ENCODE measurements at places on chromosomes 5 and 9.

- no peak for DNase-seq
Measured at GRCh38 chr5:179607160-179607931, 16.1 kb downstream of the HNRNPH1 start.

DNA sequence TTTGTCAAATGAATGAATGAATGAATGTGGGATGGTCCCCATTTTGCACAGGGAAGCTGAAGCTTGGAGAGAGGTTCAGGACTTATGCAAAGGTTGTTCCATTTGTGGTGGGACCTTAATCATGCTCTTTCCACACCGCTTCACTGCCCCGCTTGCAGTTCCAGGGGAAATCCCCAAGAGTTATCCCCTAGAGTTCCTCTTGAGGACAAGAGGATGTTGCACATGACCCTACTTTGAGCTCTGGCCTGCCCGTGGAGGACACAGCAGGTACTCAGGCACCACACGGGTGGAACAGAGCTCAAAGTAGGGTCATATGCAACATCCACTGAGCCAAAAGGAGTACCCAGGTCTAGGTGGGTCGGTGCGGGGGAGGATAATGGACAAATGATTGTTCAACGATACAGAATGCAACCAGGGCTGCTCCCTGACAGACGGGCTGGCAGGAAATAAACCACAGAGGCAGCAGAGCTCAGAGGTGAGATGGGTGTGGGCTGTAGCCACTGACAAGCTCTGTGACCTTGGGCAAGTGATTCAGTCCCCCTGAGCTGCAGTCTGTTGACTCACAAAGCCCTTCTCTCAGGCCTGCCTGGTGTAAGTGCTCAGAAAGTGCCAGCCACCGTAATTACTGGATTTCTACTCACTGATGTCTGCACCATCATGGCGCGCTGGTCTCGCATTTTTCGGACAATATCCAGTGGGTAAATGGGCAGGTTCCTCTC lies 60.3 kb upstream of the EPB41L4B start:
- DNase-seq = no peak

DNA sequence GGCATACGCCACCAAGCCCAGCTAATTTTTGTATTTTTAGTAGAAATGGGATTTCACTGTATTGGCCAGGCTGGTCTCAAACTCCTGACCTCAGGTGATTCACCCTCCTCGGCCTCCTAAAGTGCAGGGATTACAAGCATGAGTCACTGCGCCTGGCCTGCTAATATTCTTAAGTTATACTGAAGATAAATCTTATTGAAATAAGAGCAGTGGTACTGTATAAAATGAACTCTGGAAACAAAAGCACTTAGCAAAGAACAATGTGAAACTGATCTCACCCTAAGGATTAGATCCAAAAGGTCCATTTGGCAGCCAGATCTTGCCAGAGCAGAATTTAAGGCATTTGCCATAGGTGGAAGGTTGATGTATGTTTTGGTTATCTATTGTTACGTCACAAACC lies 27.1 kb downstream of the CYSTM1 start:
- no peak for DNase-seq

- DNase-seq = no peak
Measured at GRCh38 chr9:136614372-136614922, 48.3 kb upstream of the EGFL7 start.

DNA sequence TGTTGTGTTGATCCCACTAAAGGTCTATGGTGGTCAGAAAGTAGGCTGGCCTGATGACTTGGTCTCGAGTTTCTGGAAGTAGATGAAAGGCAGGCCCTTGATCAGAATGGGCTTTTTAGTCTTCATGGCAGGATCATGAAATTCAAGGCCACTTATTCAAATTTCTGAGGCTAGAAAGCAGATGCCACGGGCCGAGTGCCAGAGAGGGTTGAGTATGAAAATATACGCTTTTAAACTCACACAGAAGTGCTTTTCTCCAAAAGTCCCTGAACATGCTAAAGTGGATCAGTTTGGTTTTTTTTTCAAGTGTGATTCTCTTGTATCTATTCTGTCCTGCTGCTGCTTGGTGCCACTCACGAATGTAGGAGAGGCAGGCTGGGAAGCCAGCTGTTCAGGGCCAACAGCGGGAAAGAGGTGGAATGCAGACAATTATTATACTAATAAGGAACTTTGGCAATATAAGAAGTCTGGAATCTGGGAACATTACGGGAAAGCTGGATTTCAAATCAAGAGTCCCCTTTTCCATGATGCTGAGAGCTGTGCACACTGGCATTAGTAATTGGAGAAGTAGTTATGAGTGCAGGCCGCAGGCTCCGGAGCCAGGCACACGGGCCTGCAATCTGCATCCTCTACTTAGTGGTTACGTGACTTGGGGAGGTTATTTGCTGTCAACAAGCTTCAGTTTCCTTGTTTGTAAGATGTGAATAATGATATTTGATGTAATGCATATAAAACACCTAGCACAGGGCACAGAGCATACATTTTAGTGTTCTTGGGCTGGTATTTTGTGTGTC lies 95.8 kb downstream of the LMNB1 start:
- DNase-seq = no peak

DNA sequence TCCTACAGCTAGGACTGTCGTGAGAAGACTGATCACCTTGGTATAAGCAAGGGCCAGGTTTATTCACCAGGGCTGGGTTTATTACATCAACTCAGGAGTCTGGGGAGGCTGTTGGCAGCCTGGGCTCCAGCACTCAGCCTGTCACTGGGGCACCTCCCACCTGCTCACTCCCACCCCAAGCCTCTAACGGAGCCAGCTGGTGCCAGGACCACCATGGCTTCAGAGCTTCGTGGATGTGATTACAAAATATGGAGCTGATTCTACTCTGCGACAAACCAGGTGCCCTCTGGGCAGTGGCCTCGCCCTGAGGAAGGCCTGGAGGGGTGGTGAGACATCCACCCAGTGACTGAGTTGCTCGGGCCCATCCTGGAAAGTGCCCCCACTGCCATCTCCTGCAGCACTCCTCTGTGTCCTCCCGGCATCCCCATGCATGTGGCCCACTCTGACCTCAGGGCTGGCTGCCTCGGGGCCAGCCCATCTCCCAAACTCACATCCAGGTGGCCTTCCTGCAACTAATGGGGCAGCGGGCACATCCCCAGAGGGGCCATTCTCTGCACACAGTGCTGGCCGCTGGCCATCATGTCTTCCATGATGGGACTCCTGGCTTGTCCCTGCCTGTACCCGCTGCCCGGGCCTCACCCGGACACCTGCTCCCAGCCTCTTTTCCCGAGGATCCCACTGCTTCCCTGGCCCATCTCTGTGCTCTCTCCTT lies 49.6 kb downstream of the SECISBP2 start:
- no peak for DNase-seq

- peak; percentile 38 for DNase-seq
Measured at GRCh38 chr9:76198336-76198735, 195.9 kb downstream of the RFK start.

GRCh38 chr5:137231540-137231939 lies 267.6 kb downstream of the SPOCK1 start:
- DNase-seq = no peak

GRCh38 chr5:179342577-179342976 lies 2.7 kb downstream of the ADAMTS2 start:
- no peak for DNase-seq

DNA sequence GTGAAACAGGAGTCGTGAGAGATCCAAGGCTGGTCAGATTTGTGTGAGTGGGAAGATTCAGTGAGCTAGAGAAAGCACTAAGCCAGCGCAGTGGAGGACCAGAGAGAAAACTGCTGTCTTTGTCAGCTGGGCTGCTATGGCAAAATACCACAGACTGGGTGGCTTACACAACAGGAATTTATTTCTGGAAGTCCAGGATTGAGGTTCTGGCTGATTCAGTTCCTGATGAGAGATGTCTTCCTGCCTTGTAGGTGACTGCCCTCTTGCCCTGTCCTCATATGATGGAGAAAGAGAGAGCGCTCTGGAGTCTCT lies 24.2 kb upstream of the ANKRD33B start:
- DNase-seq = no peak

- DNase-seq = no peak
Measured at GRCh38 chr9:107323836-107324585, 40.9 kb downstream of the RAD23B start.

GRCh38 chr9:94802793-94803192 lies 76.3 kb downstream of the AOPEP start:
- no peak for DNase-seq

GRCh38 chr9:114003351-114003750 lies 74.7 kb downstream of the AMBP start:
- DNase-seq = no peak

GRCh38 chr9:120383999-120384924 lies 195.7 kb downstream of the CDK5RAP2 start:
- no peak for DNase-seq

DNA sequence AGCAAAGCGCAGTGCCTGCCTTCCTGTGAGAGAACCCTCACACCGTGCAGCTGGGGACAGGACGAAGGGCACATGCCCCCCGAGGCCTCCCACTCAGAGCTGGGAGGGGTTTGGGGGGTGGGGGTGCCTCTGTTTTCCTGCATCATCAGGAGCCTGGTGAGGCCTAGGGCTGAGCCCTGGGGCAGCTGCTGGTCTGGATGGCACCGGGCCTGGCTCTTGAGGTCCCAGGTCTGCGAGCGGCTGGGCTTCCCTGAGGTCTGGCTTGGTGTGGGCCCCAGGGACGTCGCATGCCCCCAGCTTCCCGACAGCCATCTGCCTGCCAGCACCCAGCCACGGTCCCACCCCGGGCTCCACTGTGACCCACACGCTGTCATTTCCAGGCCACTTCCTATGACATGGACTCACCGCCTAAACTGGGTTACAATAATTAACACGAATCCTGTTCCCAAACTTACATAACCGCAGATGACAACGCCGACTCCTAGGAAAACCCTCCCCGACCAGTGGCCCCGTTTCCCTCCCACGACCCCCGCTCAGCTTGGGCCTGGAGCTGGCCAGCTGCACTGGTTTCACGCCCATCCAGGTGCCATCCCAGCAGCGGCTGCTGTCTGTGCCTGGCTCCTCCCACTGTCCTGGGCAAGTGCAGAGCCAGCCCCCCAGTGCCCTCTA lies 8.7 kb downstream of the NACC2 start:
- DNase-seq = no peak

GRCh38 chr5:7867260-7867659 lies 1.6 kb downstream of the FASTKD3 start:
- no peak for DNase-seq

DNA sequence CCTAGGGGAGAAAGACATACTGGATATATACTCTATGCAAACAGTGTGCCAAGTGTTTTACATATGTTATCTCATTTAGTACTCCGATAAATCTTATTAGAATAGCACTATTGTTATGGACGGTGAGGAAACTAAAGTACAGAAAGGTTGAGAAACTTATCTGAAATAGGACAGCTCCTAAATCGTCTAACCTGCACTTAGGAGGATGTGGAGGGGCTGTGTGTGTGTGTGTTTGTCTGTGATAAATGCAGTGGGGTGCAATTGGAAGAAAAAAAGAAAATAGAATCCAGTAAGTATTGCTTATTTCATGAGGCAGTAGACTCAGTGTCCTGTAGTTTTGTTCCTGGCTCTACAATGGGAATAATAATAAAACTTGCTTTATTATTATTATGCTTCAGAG lies 106.4 kb upstream of the IL6ST start:
- DNase-seq = no peak

DNA sequence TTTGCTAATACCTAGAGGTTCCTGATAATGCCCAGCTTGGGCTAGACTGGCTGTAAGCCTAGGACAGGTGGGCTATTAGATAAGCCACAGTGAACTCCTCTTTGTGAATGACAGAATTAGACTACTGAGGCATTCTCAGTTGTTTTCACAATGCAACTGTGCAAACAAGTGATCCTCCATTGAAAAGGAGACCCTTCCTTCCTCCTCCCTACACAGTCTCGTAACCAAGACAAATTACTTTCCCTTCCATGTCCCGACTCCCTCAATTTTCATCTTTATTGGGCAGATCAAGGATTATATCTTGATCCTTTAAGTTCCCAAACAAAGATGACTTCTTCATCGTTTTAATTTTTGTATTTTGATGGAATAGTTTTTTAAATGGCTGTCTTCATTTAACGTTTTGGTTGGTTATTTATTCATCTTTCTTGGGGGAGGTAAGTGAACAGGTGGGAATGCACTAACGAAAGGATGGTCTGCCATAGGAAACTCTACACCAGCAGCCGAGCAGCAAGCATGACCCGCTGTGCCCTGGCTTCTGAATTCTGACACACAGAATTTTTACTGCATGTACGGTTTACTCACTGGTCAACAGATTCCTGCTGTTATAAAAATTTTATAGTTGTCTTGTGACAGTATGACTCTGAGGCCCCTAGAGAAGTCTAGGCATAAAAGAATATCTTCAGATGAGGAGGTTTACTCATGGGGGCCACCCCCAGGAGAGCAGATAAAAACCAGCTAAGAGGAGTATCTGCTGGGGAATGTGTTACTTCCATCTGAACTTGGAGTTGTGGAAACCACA lies 137.5 kb upstream of the TUT7 start:
- DNase-seq = no peak

DNA sequence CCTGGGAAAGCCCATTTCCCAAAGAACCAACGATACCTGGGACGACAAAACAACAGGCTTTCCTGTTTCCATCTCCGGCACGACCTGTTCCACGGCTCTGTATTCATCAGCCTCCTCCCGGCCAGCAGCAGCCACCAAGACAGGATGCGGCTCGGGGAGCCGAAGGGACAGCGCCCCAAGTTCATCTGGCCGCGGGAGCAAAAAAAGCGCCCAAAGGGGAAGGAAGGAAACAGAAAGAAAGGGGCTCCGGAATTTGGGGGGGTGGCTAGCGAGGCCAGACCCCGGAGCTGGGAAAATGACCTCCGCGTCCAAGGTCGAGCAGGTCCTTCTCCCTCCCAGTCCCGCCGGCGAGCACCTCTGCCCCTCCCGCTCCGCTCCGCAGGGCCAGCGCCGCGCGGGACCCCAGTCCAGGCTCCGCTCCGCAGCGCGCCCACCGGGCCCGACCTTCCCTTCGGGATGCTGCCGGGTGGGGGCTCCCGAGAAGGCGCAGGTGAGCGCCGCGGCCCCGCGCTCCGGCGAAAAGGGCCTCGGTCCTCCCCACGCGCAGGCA lies 608 bp downstream of the ELOVL7 start:
- DNase-seq = no peak

GRCh38 chr5:132230871-132231270 lies 3.2 kb upstream of the P4HA2 start:
- no peak for DNase-seq

DNA sequence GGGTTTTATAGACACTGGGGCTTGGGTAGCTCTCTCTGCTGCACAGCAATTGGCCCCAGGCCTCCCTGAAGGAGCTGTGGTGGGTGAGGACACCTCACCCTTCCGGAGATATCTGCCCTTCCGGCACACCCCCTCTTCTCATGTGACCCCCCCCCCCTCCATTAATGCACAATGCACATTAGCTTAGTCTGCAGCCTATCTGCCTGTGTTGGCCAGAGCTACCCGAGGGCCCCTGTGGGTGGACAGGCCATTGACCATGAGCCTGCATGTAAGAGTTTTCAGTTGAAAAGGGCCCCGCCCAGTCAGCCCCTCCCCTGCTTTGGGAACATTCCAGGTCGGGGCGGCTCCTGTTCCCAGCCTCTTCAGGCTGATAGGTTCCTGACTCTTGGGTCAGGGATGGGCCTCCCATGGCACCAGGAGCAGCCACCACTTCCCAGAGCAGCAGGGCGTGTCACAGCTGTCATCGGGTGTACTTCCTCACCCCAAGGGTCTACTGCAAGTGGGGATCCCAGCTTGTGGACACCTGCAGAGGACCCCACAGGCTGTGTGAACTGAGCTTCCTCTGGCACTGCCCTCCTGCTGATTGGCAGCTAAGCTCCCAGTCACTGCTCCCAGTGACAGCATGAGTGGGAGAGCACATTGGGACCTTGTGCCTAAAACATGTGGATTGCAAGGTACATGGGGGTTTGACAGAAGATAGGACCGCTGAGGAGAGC lies 17.8 kb downstream of the PHF2 start:
- no peak for DNase-seq

GRCh38 chr5:33198836-33199235 lies 241.9 kb upstream of the TARS1 start:
- DNase-seq = no peak

GRCh38 chr9:137823986-137824771 lies 53.4 kb upstream of the CACNA1B start:
- no peak for DNase-seq

All from right lung (tissue), 10 donors.